ENCODE measurements at places on chromosomes 2 and 18. TPM values are rescaled to one million over a fixed set of nuclear protein-coding genes. Genes with fewer than 3 reads are reported as not detected.
A peak's percentile ranks its signal among the peaks of the same experiment; 100 is the strongest.

- no peak for DNase-seq
- no peaks in the 10 kb centered on the region for H3K4me1 ChIP-seq
- no peaks in the 10 kb centered on the region for H3K36me3 ChIP-seq
- no peak overlapping the region for H3K27ac ChIP-seq
Measured at GRCh38 chr2:71905205-71905604, 242.5 kb downstream of the CYP26B1 start.

DNA sequence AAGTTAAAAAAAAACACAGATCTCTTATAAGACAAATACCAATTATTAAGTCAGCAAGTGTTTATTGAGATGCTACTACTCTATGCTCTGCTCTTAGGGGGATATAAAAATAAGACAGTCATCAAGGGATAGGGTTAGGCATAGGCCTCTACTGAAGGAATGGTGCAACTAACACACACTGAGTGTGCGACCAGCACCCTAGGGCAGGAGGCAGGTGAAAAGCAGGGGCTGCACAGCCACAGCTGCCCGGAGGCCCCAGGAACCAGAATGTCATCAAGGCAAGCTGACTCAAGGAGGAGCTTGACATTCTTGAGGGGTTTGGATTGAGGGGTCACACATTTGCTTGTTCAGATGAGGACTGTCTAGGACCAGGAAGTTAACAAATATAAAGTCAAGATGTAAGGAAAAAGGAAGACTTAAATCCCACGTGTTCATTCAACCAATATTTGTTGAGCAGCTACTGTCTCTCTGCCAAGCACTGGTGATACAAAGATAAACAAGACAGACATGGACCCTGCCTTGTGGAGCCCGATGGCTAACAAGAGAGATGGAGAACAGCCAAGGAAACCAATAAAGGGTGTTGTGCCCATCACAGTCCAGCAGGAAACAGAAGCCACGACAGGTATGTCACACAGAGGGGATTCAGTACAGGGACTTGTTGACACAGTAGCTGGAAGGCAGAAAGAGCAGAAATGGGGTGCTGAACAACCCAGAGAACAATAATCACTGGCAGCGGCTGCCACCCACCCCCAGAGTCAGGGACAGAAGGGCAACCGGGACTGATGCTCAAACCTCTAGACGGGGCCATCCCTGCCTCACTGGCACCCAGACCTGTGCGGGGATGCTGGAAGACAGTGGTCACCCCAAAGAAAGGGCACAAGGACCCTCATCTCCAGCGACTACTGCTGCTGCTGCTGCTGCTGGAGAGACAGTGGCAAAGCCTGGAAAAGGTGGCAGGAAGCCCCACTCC is 45.8 kb upstream of the MAL start:
- H3K4me3 ChIP-seq: no peak overlapping the region
- no peaks in the 10 kb centered on the region for H3K4me1 ChIP-seq
- H3K27me3 ChIP-seq: peaks cover 9% of the 10 kb centered on the region
- no peaks in the 10 kb centered on the region for H3K36me3 ChIP-seq

DNA sequence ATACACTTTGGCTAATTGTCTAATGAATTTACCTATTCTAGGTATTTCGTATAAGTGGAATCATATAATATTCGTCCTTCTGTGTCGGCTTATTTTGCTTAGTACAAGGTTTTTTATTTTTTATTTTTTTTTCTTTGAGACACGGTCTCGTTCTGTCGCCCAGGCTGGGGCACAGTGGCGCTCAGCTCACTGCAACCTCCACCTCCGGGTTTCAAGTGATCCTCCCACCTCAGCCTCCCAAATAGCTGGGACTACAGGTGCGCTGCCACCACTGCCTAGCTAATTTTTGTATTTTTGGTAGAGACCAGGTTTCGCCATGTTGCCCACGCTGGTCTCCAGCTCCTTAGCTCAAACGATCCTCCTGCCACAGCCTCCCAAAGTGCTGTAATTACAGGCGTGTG is 38.2 kb downstream of the PCBP1 start:
- H3K4me1 ChIP-seq: peaks cover 80% of the 10 kb centered on the region
- peak overlapping the region; percentile 99 for H3K27ac ChIP-seq
- no peak for DNase-seq

- H3K27me3 ChIP-seq: peaks cover 2% of the 10 kb centered on the region
- H3K36me3 ChIP-seq: no peaks in the 10 kb centered on the region
- H3K4me3 ChIP-seq: no peak overlapping the region
- H3K27ac ChIP-seq: no peak overlapping the region
- no peaks in the 10 kb centered on the region for H3K4me1 ChIP-seq
Measured at GRCh38 chr2:199668645-199669044, 182.3 kb downstream of the FTCDNL1 start.

GRCh38 chr2:50777954-50778353 is 254.0 kb downstream of the NRXN1 start:
- no peak overlapping the region for H3K27ac ChIP-seq
- H3K4me3 ChIP-seq: no peak overlapping the region
- H3K36me3 ChIP-seq: no peaks in the 10 kb centered on the region
- DNase-seq: no peak
- H3K27me3 ChIP-seq: no peaks in the 10 kb centered on the region
- no peaks in the 10 kb centered on the region for H3K4me1 ChIP-seq

DNA sequence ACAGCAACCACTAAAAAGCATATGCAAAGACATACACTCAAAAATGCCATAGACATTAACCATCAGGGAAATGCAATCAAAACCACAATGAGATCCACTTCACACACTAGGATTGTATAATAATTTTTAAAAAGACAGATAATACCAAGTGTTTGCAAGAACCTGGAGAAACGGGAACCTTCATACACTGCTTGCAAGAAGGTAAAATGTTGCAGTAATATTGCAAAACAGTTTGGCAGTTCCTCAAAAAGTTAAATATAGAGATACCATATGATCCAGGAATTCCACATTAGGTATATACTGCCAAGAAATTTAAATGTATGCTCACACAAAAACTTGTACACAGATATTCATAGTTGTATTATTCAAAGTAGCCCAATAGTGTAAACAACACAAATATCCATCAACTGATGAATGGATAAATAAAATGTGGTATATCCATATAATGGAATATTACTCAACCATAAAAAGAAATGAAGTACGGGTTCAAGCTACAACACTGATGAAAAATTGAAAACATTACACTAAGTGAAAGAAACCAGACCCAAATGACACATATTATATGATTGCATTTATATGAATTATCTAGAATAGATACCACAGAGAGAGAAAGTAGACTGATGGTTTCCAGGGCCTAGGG is 14.7 kb upstream of the CHMP3 start:
- no peak for DNase-seq
- H3K27me3 ChIP-seq: peaks cover 8% of the 10 kb centered on the region
- H3K4me3 ChIP-seq: no peak overlapping the region
- no peak overlapping the region for H3K27ac ChIP-seq

DNA sequence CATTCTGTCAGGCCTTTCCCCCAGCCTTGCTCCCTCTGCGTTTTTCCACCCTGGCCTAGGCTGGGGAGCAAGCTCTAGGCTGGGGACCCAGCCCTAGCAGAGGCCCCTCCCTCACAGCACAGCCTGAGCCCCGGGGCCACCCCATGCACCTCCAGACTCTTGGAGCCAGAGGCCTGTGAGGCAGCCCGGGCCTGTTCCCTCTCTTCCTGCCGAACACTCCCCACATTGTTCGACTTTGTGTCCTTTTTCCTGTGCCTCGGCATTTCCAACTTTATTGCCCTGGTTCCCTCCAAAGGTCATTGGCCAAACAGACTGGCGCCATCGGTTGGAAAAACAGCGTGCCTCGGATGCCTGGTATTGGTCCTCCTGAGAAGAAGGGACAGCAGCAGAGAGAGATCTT is 79.7 kb downstream of the HS1BP3 start:
- H3K27me3 ChIP-seq: peaks cover 3% of the 10 kb centered on the region
- H3K27ac ChIP-seq: peak overlapping the region; percentile 40
- H3K4me1 ChIP-seq: peaks cover 24% of the 10 kb centered on the region
- no peak overlapping the region for H3K4me3 ChIP-seq

DNA sequence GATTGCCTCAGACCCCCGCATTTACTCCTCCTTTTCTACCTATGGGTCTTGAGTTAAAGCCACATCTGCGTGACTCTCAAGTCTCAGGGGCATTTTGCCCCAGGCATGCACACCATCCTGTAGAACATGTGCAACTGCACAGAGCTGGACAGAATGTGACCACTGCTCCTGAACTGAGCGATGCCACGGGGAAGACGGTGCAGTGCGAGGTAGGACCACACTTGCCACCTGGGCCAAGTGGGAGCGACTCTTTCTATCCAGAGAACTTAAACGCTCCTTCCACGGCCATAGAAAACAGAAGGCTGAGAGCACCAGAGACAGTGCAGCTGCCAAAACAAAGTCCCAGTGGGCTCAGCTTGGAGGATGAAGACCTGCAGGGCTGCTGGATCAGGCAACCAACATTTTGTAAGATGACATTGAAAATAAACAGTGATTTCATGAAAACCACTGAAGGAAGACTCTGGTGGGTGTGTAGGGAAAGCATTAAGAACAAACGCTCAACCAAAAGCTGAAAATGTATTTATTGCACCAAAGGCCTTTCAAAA is 149.0 kb upstream of the HDAC4 start:
- DNase-seq: no peak
- H3K27ac ChIP-seq: no peak overlapping the region
- H3K36me3 ChIP-seq: no peaks in the 10 kb centered on the region
- H3K27me3 ChIP-seq: peaks cover 34% of the 10 kb centered on the region
- H3K4me1 ChIP-seq: peaks cover 45% of the 10 kb centered on the region
- no peak overlapping the region for H3K4me3 ChIP-seq

GRCh38 chr2:223916181-223916920 is 28.8 kb downstream of the WDFY1 start:
- no peaks in the 10 kb centered on the region for H3K27me3 ChIP-seq
- peaks cover 22% of the 10 kb centered on the region for H3K36me3 ChIP-seq
- no peak overlapping the region for H3K4me3 ChIP-seq

- H3K27me3 ChIP-seq: peaks cover 2% of the 10 kb centered on the region
- H3K4me3 ChIP-seq: no peak overlapping the region
- H3K36me3 ChIP-seq: no peaks in the 10 kb centered on the region
- no peaks in the 10 kb centered on the region for H3K4me1 ChIP-seq
- no peak for DNase-seq
Measured at GRCh38 chr2:118609138-118609537, 238.3 kb downstream of the EN1 start.

DNA sequence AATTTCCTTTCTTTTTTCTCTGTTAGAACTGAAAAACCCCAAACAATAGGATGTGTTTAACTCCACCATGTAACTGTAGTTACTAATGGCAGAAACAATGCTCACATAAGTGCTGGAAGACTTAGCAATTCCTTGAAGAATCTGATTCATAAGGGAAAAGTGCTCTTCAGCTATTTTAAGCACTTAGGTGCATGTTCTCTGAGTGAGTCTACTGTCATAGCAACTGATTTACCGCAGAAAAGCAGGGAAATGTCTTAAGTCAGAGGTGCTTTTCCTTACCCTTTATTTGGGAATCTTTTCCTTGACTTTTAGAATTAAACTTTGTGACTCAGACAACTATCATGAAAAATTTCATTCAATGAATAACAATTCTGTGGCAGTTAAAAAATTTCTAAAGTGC is 65.4 kb upstream of the NABP1 start:
- peaks cover 2% of the 10 kb centered on the region for H3K36me3 ChIP-seq
- H3K4me3 ChIP-seq: no peak overlapping the region
- H3K27me3 ChIP-seq: no peaks in the 10 kb centered on the region
- no peak overlapping the region for H3K27ac ChIP-seq
- no peak for DNase-seq
- peaks cover 14% of the 10 kb centered on the region for H3K4me1 ChIP-seq

DNA sequence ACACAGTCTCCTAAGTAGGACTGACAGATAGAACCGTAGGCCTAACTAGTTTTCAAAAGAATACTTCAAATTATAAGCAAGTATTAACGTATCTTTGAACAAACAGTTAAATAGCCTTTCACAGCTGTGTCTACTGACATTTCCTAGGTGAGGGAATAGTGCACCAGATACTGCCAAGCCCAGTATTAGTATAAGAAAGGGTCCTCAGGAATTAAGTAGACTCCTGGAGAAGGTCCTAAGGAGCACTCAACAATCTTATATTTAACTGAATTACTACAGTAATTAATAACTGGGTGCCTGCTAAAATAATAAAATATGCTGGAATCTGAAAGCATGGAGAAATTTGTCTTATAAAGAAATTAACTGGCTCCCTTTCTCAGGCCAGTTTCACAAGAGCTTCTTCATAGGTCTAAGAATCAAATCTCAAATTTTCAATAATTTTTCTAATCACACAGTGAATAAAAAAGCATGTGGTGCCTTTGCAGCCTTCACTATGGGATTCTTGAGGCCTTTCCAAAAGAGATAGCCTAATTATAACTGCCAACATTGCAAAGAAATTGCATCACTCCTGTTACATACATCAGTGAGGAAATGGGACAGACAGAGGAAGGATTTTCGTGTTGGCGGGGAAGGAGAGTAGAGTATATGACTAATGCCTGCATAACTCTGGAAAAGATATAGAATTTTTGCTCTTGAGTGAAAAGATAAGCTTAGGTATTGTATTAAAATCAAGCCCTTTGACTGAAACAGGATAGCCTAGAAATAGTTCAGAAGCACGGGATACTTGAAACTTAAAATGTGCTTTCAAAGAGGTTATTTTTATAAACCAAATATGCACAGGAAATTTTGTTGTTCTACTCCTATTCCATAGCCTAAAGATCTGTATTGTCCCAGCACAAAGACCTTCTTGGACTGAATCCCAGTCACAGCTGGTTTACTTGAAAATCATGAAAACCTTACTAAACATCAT is 228.6 kb upstream of the STK17B start:
- H3K27me3 ChIP-seq: peaks cover 3% of the 10 kb centered on the region
- H3K27ac ChIP-seq: no peak overlapping the region
- H3K36me3 ChIP-seq: no peaks in the 10 kb centered on the region
- no peak for DNase-seq

- H3K27me3 ChIP-seq: peaks cover 4% of the 10 kb centered on the region
- H3K27ac ChIP-seq: no peak overlapping the region
- no peaks in the 10 kb centered on the region for H3K36me3 ChIP-seq
- no peak for DNase-seq
Measured at GRCh38 chr2:239499726-239500573, 99.1 kb upstream of the HDAC4 start.

The ATOH8 gene
- 0.29 TPM for total RNA-seq

The NLRC4 gene
- 0.07 TPM for total RNA-seq

The KCNE4 gene
- total RNA-seq: not detected

The TMEM163 gene
- 0.21 TPM for total RNA-seq

The CFAP65 gene
- total RNA-seq: not detected

The NT5DC4 gene
- total RNA-seq: not detected

The IL1R2 gene
- 1.1 TPM for total RNA-seq

The RFTN2 gene
- not detected for total RNA-seq

The POLE4 gene
- total RNA-seq: 48.4 TPM

The OSR1 gene
- total RNA-seq: not detected
